Activated T-cell treated with anti-CD3 and anti-CD28 coated beads, Interleukin-2, amount 50 U/mL, for 72 hours (primary cell): ENCODE measurements at places on chromosomes 6 and 20.

GRCh38 chr6:119781365-119781764 lies 431.8 kb upstream of the MAN1A1 start:
- no peak for DNase-seq

- no peak for DNase-seq
These were observed 776.4 kb upstream of the NRSN1 start for GRCh38 chr6:23349521-23350147.

GRCh38 chr6:124719913-124720312 lies 242.3 kb upstream of the RNF217 start:
- no peak for DNase-seq

- no peak for DNase-seq
These were observed 106.8 kb upstream of the THEMIS start for GRCh38 chr6:128007658-128008057.

GRCh38 chr6:145865595-145865994 lies 51.0 kb upstream of the FBXO30 start:
- DNase-seq = no peak

DNA sequence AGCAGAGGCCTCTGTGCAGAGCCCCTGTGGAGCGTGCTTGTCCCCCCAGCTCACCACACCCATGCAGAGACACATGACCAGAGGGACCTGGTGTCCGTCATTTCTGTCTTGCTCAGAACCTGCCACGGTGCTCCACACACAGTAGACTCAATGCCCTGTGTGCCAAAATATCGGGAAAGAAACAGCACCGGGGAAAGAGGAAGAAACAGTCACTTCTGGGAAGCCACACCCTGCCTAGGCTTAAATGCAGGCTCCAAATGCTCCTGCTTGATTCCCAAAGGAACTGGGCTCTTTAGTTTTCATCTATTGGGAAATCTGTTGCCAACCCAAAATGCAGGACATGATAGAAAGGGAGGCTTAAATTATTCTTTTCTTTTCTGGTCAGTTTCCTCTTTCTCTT lies 503.9 kb downstream of the CD83 start:
- no peak for DNase-seq

- DNase-seq = peak; percentile 4
These were observed 171.1 kb downstream of the ADAT2 start for GRCh38 chr6:143279385-143279784.

DNA sequence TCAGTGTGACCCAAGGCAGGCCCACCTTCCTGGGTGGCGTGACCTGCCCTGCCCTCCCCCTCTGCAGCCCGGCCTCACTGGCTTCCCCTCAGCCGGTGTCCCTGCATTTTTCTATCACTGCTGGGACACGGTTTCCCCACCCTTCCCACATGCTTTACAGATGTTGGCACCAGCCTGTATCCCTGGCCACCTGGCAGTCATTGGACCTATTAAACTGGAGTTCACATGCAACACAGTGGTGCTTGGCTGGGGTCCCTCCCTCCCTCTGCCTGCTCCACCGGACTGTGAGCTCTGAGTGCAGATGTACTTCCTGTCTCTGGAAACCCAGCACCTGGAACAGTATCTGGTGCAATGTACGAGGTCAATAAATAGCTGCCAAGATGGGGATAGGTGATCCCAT lies 25.5 kb upstream of the STX16 start:
- no peak for DNase-seq

GRCh38 chr6:142335415-142335814 lies 33.6 kb downstream of the ADGRG6 start:
- DNase-seq = no peak

- no peak for DNase-seq
These were observed 133.3 kb upstream of the FOXQ1 start for GRCh38 chr6:1178590-1178989.

DNA sequence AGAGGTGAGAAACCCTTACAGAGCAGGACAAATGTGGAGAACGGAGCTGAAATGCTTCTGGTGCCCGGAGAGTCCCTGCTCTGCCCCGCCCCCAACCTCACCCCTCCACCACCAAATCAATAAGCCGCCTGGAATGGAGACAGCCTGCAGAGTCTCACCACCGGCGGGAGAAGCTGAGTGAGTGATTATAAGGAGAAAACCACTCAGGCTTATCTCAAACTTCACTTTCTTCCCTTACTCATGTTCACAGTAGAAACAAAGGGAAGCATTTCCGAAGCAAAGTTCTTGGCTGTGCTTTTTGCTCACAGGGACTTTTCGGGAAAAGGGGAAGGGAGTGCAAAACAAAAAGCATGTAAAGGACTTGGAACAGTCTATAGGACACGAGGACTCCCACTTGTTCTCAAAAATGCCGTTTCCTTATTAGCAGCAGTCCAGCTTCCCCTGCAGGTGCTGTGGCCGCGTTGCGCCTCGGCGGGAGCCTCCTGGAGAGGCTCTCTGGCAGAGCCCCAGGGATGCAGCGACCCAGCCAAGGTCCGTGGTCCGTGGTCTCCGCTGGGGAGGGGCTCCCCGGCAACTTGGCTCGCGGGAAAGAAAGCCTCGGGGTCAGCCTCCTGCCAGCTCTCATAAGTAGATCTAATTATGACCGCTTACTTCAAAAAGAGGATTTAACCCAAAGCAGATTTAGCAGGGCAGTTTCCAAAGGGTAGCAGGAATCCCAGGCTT lies 64.8 kb upstream of the TMEM30A start:
- no peak for DNase-seq

- no peak for DNase-seq
These were observed 7.1 kb downstream of the ALDH5A1 start for GRCh38 chr6:24501914-24502313.

DNA sequence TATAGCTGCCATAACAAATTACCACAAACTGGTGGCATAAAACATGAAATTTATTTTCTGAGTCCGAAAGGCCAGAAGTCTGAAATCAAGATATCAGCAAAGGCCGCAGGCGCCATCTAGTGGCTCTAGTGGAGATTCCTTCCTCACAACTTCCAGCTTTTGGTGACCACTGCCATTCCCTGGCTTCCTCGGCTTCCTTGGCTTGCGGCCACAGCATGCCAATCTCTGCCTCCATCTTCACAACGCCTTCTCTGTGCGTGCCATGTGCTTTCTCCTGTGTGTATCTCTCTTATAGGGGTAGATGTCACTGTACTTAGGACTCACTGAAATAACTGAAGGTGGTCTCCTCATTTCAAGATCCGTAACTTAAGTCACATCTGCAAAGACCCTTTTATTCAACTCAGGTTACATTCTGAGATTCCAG lies 5.4 kb upstream of the PLAGL1 start:
- peak; percentile 64 for DNase-seq

- no peak for DNase-seq
These were observed 76.1 kb upstream of the ATXN1 start for GRCh38 chr6:16837217-16837972.

GRCh38 chr6:51531623-51532022 lies 555.8 kb downstream of the PKHD1 start:
- DNase-seq = no peak

- no peak for DNase-seq
These were observed 69.0 kb downstream of the ZHX3 start for GRCh38 chr20:41248368-41249024.

DNA sequence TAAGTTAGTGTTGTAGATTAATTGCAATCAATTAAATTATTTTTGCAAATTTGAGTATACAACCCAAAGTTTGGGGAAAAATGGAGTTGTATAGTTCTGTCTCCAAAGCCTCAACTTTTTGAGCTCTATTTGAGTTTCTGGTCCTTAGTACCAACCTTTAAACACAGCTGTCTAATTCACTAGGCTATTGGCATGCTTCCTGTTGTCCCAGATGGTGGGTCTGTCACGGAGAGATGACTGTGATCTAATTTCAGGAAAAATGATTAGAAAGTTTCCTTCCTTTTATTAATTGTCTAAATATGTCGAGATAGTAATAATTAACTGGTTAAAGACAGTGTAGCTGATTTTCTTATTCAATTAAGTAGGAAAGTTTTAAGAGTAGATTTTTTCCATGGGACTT lies 109.6 kb downstream of the SCAF8 start:
- DNase-seq = no peak

DNA sequence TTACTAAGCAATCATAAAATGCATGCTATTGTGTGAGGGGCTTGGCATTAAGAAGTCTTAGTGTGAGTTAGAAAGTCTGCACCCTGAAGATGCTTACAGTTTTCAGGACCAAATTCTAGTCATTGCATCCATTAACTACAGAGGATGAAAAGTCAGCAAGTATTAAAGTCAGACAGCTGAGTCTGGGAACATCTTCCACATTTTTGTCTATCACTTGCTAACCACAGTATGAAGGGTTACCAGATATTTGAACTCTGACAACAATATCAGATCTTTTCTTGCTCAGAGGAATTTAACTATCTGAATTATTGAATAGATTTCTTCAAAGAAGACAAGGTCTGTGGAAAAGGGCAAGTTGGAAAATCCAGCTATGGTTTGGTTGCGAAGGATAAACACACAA lies 264.4 kb downstream of the BTBD9 start:
- DNase-seq = no peak

- no peak for DNase-seq
These were observed 97.8 kb downstream of the PLEKHG1 start for GRCh38 chr6:150697515-150697914.

- peak; percentile 69 for DNase-seq
These were observed 87.7 kb downstream of the TMEM242 start for GRCh38 chr6:157235600-157236039.

DNA sequence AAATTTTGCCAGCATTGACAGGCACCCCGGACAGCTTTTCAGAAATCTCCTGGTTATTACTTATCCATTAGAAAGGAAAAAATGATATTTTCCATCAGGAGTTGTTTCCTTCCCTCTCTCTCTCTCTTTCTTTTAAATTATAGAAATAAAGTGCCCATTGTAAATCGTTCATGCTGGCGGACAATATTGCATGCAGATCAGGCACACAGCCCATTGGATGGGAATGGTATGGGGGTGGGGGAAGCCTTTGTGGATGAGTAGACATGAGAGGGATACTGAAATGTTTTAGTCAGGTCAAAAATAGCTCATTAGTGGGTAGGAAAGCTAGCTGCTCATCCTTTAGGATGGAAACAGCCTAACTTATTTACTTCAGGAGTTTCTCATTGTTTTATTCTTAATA lies 764.9 kb upstream of the MMS22L start:
- DNase-seq = no peak

GRCh38 chr6:106534564-106534982 lies 94.7 kb downstream of the RTN4IP1 start:
- DNase-seq = peak; percentile 75

GRCh38 chr20:62296724-62297448 lies 5.9 kb upstream of the ADRM1 start:
- DNase-seq = no peak

- DNase-seq = no peak
These were observed 75.2 kb upstream of the CITED2 start for GRCh38 chr6:139449611-139450000.

DNA sequence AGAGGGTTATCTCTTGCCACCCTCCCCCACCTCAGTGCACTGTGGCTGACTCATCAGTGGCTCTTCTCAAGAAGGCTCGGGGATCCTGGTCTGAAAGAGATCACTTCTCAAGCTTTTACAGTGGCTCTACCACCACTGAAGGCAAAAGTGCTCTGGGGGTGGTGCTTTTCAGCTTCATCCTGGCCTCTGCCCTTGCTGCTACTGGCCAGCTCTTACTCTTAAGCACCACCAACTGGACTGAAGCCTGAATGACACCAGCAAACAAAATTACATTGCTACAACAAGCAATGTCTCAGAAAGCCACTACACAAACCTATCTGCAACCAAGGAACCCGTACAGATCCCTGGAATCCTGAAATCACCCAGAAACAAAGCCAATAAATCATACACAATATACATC lies 402.1 kb downstream of the EPHA7 start:
- DNase-seq = no peak

DNA sequence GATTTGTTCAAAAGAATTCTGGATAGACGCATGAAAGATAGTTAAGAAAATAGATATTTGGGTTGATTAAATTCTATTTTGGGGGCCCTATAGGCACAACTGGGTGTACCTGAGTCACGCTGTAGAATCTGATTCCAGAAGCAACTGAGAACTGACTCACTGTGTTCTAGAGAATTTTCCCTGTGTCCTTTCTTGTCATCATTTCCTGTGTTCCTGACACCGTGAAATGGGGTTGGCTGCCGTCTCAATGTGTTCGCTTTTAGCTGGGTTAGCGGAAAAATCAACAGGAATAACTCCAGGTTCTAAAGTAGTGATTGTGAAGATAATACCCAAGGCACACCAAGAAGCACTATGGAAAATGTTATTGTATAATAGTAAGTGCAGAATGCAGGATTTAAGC lies 5.0 kb downstream of the GCNT2 start:
- no peak for DNase-seq

- DNase-seq = no peak
These were observed 19.2 kb upstream of the TSPYL1 start for GRCh38 chr6:116298973-116299372.

DNA sequence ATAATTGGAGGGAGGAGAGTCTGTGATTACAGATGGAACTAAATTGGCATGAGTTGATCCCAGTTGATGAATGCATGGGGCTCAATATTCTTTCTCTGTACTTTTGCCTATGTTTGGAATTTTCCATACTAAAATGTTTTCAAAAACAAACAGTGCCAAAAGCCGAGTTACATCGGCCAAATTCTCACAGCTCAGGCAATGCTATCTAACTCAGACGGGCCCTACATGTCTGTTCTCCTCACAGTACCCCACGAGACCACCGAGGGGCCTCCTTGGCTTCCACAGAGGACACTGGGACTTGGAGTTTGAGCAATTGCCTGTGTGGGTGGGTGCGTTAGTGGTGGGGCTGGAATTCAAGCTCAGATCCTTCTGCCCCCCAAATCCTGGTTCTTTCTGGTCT lies 413.2 kb downstream of the CDH26 start:
- no peak for DNase-seq

GRCh38 chr6:4347877-4348276 lies 212.5 kb upstream of the ECI2 start:
- DNase-seq = no peak

GRCh38 chr20:64276817-64277216 lies 21.3 kb downstream of the PCMTD2 start:
- no peak for DNase-seq

- no peak for DNase-seq
These were observed 215.5 kb downstream of the ADGB start for GRCh38 chr6:146814148-146814750.

GRCh38 chr20:51217347-51218045 lies 194.6 kb upstream of the KCNG1 start:
- DNase-seq = no peak

DNA sequence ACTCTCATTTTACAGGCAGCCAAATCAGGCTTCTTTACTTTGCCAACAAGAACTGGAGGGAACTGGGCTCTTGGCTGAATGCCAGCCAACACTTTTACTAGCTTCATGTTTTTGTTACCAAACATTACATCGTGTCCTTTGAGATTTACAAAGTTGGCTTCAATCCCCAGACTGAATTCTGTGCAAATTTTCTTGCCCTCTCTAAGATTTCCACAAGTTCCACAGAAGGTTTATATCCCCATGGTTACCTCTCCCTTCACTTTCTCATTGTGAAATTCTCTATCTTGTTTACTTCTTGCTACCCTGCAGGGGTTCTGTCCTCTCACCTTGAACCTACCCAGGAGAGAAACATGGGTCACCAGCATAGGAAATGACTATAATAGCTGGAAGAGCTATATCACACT lies 37.6 kb upstream of the PLCB1 start:
- no peak for DNase-seq

- DNase-seq = no peak
These were observed 87.3 kb upstream of the AKIRIN2 start for GRCh38 chr6:87789198-87789899.
